ENCODE measurements at places on chromosomes 5 and 9.
A peak's percentile ranks its signal among the peaks of the same experiment; 100 is the strongest.

GRCh38 chr9:3586066-3586465, 60.3 kb upstream of the RFX3 start:
- DNase-seq = no peak

GRCh38 chr9:99146574-99146973, 41.7 kb downstream of the TGFBR1 start:
- no peak for DNase-seq

DNA sequence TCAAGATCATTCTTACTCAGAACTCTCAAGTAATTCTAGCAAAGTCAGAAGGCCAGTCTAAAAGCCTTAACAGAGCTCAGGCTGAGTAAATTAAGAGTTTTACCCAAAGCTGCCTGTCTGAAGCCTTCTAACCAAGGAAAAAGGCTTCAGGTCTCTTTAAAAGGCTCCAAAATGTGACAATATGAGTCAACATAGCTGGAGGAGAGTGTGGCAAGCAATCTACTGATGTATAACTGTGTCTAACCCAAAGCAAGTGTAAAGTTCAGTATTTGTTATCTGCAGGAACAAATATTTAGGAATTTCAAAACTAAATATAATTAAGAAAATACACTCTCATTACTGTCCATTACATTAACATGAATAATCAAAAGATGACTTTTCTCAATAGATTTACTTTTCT, 11.0 kb downstream of the ZBTB5 start:
- DNase-seq = no peak

DNA sequence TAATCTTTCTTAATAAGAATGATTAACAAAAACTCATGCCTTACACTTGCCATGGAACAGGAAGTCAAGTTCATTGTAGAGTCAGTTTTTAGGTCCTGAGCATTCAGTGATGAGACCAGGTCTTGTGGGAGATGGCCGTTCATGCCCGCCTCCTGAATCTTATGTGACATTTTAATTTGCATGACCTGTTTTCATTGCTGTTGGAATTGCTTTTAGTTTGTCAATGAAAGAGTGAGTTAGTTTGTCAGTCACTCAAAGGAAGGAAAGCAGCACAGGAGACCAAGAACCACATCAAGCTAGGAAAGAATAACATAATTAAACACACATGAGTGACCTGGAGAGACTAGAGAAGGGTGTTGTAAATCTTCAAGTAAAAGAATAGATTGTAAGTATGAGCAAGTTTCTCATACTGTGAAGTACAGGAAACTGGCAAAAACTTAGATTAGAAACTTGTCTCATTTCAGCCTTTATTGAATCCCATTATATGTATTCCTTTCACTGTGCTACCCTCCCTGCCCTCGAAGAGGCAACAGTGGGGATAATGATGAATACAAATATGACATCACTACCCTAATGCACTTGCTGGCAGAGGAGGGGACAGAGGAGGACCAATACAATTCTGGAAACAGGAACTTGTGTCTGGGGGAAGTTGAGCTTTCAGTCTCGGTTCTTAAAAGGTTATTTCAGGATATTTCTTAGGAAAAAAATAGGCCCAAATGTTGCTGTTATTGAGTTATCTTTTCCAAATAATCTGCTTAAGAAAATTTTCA, 64.3 kb upstream of the C6 start:
- no peak for DNase-seq

- DNase-seq = no peak
These were observed 11.1 kb downstream of the CAMSAP1 start for GRCh38 chr9:135896205-135896604.

DNA sequence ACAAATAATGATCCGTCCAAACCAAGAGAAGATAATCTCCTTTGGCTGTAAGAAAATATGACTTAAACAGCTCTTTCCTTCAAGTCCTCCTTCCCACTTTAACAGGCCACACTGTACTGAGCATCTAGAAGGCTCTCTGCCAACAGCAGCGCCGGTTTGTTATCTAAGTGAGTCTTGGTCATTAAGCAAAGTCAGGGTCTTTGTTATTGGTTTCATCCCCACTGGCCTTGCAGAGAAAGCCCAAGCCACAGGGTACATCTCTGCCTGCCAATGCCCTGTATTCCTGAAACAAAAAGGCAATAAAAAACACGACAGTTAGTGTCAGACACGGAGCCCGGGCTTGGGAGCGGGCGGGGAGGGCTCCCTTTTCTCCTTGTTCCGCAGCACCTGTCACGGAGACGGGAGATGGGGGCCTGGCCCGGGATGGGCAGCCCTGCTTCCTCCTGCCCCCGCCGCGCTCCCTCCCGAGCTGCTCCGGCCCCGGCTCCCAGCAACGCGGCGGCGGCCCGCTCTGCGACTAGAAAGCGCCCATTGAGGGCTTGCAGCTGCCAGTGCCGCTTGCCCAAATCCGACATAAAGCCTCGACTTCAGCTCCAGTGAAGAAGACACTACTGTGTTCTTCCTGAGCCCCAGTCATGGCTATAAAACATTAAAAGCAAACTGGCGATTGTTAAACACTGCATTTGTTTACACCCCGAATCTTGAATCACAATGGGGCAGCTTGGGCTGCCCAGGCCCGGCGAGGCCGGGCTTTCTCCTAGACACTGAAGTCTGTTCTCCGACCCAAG, 28.1 kb upstream of the PIK3R1 start:
- DNase-seq = no peak

- no peak for DNase-seq
These were observed 919.5 kb downstream of the DTWD2 start for GRCh38 chr5:118068886-118069285.

DNA sequence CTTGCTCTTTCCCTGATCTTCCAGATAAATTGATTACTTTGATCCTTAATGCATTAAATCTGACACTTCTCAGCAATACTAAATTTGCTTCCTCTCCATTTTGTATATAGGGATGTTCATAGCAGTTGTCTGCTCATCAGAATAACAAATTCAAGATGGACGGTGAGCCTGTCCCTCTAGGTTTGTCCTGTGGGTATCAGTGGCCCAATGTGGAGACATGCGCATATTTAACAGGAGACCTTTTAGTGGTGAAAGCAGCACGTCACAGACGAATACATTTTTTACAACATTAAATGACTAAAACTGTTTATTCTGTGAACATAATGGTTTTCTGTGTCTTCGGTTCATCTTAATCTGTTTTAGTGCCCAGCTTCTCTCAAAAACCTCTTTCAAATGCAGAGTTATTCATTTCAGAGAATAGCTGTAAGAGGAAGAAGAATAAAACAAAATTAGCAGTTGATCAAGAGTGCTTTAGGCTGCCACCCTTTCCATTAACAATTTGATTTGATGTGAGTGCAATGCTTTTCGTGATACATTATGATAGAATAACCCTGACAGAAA, 1970.4 kb upstream of the WWC1 start:
- DNase-seq = no peak

- DNase-seq = no peak
These were observed 34.0 kb downstream of the ZNF618 start for GRCh38 chr9:113910036-113910639.

DNA sequence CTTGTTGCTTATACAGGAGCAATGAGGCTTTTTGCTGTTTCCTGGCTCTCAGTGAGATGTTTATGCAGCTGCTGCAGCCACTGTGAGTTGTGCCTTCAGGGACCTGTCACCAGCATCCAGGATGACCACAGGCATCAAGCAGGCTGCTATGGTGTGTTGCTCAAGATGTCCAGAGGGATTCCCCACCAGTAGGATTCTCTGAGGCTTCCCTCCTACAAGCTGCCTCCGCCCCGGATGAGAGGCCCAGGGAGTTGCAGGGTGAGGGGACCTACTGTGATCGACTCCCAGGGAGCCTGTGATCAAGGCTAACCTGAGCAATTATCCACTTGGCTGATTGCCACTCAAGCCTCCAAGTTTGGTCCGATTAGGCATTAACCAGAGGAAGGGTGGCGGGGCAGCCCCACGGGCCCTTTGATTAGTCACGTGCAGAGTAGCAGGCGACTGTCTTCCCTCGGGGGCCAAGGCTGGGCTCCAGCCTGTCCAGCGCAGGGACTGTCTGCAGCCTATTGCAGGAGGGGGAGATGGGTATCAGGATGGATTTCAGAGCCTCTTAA, 1.8 kb upstream of the FAT2 start:
- DNase-seq = no peak

- DNase-seq = no peak
These were observed 273.7 kb downstream of the SYK start for GRCh38 chr9:91075279-91075678.

DNA sequence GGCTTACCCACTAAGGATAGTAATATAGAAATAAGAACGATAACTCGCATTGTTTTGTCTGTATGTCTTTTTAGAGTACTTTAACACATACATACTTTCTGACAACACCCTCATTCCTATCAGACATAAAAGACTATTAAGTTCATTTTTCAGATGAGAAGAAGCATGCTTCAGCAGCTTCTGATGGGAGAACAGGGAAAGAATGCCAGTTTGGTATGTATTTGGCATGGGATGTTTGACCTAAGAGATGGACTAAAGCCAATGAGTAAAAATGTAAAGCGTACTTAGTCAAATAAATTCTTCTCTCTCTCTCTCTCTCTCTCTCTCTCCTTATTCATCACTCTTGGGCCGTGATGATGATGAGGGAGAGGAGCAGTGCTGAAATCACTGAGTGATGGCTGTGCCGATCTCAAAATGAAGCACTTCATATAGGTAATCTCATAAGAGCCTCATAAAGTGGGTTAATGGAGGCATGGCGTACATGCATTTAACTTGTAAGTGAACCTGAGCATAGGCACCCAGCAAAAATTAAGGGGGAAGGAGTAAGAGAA, 71.5 kb downstream of the SLIT3 start:
- DNase-seq = no peak

DNA sequence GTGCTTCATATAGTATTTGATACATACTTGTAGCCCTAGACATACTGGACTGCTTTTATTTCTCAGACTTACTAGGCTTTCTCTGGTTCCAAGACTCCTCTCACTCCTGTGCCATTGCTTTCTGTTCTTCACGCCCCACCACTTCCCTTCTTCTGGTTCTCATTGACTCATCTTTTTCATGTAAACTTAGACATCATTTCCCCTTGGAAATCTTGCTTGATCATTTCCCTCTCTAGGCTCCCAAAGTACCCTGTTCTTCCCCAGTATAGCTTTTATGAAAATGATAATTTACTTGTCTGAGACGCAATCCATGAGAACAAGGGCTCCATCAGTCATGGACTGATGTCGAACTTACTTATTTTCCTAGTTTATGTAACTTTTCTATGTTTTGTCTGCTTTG, 83.5 kb downstream of the TLR4 start:
- DNase-seq = no peak

- peak; percentile 14 for DNase-seq
These were observed 11.6 kb upstream of the NKD2 start for GRCh38 chr5:997001-997474.

GRCh38 chr5:100502684-100503083, 32.5 kb upstream of the FAM174A start:
- DNase-seq = no peak

Data from CD4-positive, alpha-beta T cell treated with Interleukin-6 for 4 hours (primary cell).